NCI-H82 (cell line): ENCODE measurements at places on chromosomes 12 and 14.
A peak's percentile ranks its signal among the peaks of the same experiment; 100 is the strongest.

- peak; percentile 79 for DNase-seq
These were observed 11.1 kb downstream of the GPR84 start for GRCh38 chr12:54352891-54353874.

DNA sequence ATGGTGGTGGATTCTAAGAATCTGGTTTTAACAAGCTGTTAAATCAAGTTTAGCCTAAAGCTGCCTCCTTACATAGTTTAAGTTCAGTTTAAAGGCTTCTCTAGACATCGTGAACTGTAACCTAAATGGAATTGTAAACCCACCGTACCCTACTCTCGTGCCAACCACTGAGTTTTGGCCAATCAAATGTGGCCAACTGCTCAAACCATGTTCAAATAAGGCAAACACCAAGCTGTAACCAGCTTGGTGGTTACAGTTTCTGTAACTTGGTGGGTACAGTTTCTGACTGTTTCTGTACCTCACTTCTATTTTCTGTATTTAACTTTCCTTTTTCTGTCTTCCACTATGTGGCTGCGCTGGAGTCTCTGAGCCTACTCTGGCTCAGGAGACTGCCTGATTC, 131.9 kb upstream of the DDHD1 start:
- DNase-seq, result no peak

DNA sequence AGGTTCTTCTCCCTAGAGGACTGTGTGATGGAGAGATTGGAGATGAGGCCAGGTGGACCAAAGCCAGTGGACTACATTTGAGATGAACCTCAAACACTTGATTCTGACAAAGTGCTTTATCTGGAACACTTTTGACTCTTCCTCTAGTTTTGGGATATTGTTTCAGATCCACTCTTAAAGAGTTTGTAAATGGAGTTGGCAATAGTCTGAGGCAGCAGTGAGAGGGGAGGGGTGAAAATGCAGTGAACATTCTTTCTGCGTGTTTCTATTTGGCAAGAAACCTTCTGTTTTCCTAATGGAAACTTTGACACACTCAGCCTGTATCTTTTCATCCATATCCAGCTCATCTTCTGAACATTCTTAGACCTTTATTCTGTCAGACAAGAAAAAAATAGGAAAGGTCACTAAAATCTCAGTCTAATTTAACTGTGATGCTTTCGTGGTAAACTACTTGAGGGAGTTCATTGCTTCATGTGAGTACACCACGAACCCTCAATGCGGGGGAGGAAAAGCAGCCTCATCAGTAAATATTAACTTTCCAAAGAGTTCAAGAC, 57.4 kb upstream of the KCNJ8 start:
- DNase-seq, result no peak

GRCh38 chr12:18375583-18375982, 114.3 kb downstream of the PIK3C2G start:
- no peak for DNase-seq

GRCh38 chr14:34496679-34497513, 34.9 kb upstream of the SPTSSA start:
- DNase-seq, result no peak

DNA sequence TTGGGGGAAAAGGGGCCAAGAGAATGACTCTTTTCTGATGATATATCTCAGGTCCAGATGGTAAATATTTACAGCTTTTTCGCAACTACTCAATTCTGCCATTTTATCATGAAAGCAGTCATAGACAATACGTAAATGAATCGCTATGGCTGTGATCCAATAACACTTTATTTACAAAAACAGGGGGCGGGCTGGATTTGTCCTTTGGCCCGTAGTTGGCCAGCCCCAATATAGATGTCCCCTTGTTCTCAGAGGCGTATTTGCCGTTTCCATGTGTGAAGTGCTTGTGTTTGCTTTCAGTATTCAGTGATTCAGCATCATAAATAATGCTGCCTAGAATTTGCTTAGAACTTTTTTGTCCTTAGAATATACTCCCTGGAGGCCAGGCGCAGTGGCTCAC, 77.2 kb downstream of the CCDC92 start:
- DNase-seq, result no peak

GRCh38 chr14:64253672-64254071, 40.5 kb downstream of the ESR2 start:
- no peak for DNase-seq

DNA sequence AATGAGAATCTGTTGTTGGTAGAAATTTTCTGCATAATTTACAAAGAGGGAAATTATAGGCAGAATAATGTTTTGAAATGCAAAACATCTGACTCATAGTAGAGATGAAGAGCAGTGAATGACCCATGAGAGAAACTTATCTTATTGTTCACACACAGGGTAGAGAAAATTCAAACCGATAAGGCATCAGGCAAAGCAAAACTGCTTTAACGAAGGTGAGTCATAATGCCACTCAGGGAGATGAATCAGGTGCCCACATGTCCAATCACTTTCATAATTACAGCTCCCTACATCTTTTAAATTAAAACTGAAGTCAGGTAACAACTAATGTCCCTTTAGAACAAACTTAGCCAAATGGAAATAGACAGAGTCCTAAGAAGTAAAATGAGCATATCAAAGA, 265.6 kb upstream of the GARIN6 start:
- no peak for DNase-seq

GRCh38 chr12:132601171-132601883, 9.1 kb downstream of the LRCOL1 start:
- no peak for DNase-seq

GRCh38 chr14:102215071-102215470, 75.4 kb downstream of the WDR20 start:
- DNase-seq, result no peak

DNA sequence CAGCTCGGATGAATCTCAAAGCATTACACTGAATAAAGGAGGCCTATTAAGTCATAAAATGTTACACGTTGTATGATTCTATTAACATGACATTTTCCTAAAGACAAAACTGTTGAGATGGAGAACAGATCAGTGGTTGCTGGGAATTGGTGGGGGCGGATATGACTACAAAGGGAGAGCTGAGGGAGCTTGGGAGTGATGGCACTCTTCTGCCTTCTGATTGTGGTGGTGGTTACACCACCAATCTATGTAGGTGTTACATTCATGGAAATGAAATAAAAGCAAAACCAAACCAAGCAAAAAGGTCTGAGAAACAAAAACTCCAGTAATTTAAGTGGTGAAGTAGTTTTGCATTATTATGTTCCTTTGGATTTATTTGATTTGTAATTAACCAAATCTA, 16.4 kb upstream of the EVL start:
- no peak for DNase-seq

GRCh38 chr14:69522026-69522425, 37.5 kb downstream of the PLEKHD1 start:
- DNase-seq, result no peak

DNA sequence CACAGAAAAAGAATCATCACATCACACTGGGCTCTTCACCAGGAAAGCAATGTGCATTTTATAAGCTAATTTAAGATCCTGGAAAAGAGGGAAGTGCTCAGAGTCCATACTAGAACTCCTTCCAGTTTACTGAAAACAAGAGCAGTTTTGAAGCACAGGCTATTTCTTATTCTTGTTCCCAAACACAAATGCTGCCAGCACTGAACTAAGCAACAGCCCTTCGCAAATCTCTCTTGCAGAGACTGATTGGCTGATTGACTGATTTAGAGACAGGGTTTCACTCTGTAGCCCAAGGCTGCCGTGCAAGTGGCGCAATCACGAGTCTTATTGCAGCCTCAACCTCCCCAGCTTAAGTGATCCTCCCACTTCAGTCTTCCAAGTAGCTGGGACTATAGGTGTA, 44.8 kb downstream of the BCL2L14 start:
- no peak for DNase-seq

GRCh38 chr12:10241727-10242126, 29.1 kb downstream of the GABARAPL1 start:
- no peak for DNase-seq

DNA sequence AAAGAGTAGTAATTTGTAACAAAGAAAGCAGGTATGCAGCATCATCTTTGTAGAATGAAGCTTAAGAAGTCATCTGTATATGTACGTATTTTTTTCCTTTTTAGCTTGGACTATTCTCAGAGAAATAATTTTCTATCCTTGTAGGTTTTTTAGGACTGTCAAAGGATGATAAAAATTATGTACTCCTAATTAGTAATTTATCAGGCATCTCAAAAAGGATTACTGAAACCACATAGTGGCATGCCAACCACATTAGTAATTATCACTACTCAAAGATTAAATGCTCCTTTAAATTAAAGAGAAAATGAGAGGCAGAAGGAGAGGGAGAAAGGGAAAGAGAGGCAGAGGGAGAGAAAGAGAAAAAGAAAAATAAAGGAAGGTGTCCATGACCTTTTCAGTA, 17.3 kb downstream of the TTC8 start:
- DNase-seq, result peak; percentile 59

DNA sequence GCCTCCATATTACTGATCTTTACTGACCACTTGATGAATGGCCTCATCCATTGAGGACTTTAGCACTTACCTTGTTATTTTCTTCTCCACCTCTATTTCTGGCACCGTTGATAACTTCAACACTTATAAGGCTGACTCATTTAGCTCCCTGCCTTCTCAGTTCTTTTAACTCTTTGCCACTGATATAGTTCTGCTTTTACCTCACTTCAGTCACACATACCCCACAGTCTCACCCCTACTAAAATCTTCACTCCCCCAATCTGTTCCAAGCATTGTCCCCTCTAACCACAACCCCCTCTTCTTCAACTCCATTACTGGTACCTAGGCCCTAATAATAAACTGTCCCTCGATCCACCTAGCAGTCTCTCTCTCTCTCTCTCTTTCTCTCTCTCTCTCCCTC, 141.0 kb downstream of the PAH start:
- no peak for DNase-seq

- peak; percentile 36 for DNase-seq
These were observed 2.7 kb downstream of the KITLG start for GRCh38 chr12:88577537-88577936.

- peak; percentile 93 for DNase-seq
These were observed 575 bp downstream of the NAA30 start for GRCh38 chr14:57390806-57391516.

DNA sequence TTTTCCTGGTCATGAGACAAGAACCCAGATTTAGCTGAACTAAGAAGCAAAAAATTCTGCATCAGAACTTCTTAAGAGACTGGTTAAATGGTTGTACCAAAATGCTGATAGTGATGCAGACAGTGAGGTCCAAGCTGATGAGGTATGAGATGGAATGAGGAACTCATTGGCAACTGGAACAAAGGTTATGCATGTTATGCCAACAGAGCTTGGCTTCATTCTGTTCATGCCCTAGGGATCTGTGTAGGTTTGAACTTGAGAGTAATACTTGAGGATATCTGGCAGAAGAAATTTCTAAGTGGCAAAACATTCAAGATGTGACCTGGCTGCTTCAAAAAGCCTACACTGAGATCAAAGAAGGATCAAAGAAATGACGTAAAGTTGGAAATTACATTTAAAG, 398.0 kb downstream of the FSCB start:
- DNase-seq, result no peak

DNA sequence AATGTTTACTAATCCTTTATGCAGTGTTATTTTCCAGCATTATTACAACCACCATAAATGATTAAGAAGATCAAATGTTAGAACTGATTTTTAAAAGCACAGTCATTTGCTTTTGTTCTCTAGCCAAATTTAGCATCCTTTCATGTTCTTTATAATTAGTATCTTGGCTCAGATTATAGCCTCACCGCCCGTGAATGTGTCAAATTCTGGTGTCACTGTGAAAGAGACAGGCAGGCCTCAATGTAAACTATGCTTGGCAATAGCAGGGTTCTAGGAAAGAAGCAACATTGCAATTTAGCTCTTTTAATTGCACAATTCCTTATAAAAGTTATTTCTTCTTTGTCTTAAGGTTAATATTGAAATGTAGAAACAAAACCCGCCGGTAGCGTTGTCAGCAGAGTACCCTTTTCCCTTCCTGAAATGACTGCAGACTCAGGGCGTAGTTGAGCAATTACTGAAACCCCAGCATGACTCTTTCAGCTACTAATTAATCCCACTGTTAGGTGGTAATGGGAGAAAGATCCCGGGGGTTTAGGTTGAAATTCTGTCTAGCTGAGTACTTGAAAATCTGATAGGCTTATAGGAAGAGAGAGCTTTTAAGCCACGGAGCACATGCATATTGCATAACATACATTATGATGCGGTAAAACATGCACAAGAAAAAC, 1600.5 kb upstream of the SEL1L start:
- DNase-seq, result peak; percentile 93

GRCh38 chr12:54129028-54129903, 59.5 kb downstream of the SMUG1 start:
- no peak for DNase-seq

GRCh38 chr12:23626791-23627190, 322.7 kb downstream of the SOX5 start:
- DNase-seq, result no peak

- DNase-seq, result peak; percentile 41
These were observed 11.2 kb upstream of the GNPNAT1 start for GRCh38 chr14:52802597-52802996.

- no peak for DNase-seq
These were observed 2.6 kb downstream of the NKX2-1 start for GRCh38 chr14:36517242-36518030.

- DNase-seq, result no peak
These were observed 57.7 kb downstream of the GALC start for GRCh38 chr14:87935081-87935828.

GRCh38 chr12:131850856-131851559, 22.8 kb downstream of the MMP17 start:
- no peak for DNase-seq

- DNase-seq, result no peak
These were observed at the start of gene PTCSC3 for GRCh38 chr14:36176524-36176923. Gene PTCSC3 (minus strand): TSS chr14:36176722.

DNA sequence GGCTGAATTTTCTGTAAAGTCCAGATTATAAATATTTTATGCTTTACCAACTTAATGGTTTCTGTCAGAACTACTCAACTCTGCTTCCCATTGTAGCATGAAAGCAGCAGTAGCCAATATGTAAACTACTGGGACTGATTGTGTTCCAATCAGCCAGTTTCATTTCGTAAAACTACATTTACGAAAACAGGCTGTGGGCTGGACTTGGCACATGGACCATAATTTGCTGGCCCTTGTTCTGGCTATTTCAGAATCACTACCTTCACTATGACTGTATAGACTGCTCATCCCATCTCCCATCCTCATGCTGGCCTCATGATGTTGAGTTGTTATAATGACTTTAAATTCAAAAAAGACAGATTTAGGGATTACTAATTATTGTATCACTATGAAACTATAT, 38.7 kb downstream of the FAR2 start:
- DNase-seq, result no peak
